Fibroblast of gingiva (primary cell): ENCODE measurements at places on chromosomes 6 and 20.

- no peak for DNase-seq
These were observed 57.7 kb downstream of the CSE1L start for GRCh38 chr20:49103647-49104364.

- DNase-seq: peak; percentile 34
These were observed 88.2 kb downstream of the TCP11 start for GRCh38 chr6:35052694-35053565.

- no peak for DNase-seq
These were observed 118.4 kb downstream of the DTNBP1 start for GRCh38 chr6:15544321-15544900.

GRCh38 chr6:44956396-44956795 is 371.7 kb upstream of the RUNX2 start:
- no peak for DNase-seq

DNA sequence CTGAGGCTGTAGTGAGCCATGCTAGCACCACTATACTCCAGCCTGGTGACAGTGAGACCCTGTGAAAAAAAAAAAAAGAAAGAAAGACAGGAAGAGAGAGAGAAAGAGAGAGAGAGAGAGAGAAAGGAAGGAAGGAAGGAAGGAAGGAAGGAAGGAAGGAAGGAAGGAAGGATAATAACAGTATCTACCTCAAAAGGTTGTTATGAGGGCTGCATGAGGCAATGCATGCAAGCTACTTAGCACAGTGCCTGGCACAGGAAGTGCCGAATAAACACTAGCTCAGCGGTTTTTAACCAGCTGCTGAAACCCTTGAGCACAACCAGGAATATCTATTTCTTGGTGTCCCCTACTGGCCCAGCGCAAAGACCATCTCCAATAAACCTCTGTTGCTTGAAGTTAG is 62.3 kb upstream of the TBC1D7 start:
- no peak for DNase-seq

- DNase-seq: peak; percentile 82
These were observed 106.1 kb downstream of the CEBPB start for GRCh38 chr20:50296450-50297375.

DNA sequence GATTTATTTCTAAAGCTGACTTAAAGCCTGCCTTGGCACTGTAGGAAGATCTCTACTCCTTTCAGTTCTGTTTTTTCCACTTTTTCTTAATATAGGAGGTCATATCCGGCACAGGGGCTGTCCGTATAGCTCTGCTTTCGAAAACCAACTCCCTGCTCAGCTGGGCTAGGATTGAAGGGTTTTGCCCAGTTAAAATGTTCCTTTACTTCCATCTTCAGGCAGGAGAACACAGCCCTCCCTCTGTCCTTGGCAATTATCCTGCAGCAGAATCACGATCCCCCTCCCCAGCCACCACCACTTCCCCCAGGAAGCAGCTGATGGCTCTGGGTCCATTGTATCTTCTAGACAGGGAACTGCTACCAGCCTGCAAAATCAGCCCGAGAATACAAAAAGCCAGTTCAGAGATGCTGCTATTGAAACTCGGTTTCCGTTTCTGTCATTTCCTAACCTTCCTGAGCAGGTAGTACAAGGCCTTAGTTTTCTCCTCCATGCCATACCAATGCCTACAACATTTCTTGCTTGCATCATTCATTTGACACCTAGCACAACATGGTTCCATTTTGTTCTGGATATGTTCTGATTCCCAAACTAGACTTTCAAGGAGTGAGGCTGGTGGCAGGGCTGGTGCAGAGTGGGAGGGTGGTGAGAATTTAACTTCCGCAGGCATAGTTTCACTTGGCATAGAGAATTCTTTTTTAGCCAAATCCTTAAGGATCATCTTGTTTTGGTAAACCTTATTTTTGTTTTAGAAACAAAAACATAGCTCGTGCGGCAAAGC is 53.9 kb downstream of the FAM50B start:
- DNase-seq: no peak

DNA sequence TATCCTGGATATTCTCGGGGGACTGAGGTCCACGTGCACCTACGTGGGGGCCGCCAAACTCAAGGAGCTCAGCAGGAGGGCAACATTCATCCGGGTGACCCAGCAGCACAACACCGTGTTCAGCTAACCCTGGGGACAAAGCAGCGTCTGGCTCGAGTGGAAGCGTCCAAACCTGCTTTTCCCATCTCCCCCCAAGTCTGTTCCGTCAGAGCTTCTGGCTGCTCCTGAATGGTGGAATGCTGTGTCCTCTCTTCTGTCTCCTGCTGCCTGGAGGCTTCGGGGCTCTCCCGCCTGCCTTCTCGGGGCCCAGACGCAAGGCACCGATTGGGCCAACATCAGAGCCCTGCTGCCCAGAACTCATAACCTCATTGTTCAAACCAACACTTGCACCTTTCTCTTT is 56.7 kb downstream of the GMPR start:
- DNase-seq: no peak

GRCh38 chr6:69609836-69610472 is 186.9 kb downstream of the LMBRD1 start:
- DNase-seq: no peak

DNA sequence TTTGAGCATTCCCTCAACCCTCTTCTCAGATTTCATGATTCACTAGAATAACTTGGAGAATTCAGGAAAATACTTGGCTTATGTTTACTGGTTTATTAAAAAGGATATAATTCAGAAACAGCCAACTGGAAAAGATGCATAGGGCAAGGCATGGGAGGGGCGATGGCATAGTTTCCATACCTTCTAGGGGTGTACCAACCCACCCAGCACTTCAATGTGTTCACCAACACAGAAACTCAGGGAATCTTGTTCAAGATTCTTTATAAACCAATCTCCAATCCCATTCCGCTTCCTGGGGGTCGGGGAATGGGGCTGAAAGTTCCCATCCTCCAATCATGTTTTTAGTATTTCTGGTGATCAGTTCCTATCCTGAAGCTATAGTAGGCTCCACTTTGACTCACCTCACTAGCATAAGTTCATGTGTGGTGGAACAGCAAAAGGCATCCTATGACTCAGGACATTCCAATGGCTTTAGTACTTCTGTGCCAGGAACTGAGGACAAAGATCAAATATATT is 164.4 kb downstream of the SIM1 start:
- DNase-seq: peak; percentile 84

DNA sequence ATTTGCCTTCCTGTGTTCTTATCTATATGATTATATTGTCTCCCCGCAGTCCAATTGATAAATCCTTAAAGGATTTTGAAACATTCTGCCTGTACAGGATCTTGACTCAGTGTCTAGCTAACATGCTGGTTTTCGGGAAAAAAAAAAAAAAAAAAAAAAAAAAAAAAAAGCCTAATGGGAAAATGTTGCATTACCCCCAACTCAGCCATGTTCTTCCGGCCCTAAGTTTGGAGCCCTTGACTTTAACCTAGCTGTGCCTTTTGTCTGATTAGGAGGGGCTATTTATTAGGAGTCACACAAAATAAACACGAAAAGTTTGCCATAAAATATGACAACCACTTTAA is 244.4 kb upstream of the TCF21 start:
- DNase-seq: no peak

GRCh38 chr20:474581-474980 is 12.2 kb upstream of the TBC1D20 start:
- peak; percentile 53 for DNase-seq

GRCh38 chr6:22954749-22955385 is 385.5 kb downstream of the HDGFL1 start:
- DNase-seq: peak; percentile 12

- no peak for DNase-seq
These were observed 13.4 kb downstream of the UST start for GRCh38 chr6:148760258-148760534.

- DNase-seq: no peak
These were observed 7.0 kb downstream of the ELMO2 start for GRCh38 chr20:46399401-46399800.

DNA sequence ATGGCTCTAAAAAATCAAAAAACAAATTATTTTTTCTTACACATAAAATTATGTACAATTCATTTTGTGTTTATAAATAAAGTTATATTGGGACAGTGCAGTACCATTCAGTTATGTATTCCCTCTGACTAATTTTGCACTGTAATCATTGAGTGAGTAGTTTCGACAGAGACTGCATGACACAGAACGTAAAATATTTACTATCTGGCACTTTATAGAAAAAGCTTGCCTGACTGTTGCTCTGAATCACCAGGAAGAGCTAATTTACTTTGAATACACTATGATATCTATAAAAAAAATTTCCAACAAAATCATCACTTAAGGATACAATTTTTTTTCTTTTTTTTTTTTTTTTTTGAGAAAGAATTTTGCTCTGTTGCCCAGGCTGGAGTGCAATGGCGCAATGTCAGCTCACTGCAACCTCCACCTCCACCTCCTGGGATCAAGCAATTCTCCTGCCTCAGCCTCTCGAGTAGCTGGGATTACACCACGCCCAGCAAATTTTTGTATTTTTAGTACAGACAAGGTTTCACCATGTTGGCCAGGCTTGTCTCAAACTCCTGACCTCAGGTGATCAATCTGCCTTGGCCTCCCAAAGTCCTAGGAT is 11.0 kb upstream of the KHDC1L start:
- peak; percentile 91 for DNase-seq

- no peak for DNase-seq
These were observed 57.6 kb downstream of the MEP1A start for GRCh38 chr6:46850792-46851191.

- peak; percentile 80 for DNase-seq
These were observed at the start of gene DDX43 for GRCh38 chr6:73394577-73395354. Gene DDX43 (plus strand): TSS chr6:73394828. CDS start chr6:73394906, 78 bp downstream.

GRCh38 chr6:36962874-36963273 is 8.3 kb downstream of the PI16 start:
- DNase-seq: peak; percentile 39

DNA sequence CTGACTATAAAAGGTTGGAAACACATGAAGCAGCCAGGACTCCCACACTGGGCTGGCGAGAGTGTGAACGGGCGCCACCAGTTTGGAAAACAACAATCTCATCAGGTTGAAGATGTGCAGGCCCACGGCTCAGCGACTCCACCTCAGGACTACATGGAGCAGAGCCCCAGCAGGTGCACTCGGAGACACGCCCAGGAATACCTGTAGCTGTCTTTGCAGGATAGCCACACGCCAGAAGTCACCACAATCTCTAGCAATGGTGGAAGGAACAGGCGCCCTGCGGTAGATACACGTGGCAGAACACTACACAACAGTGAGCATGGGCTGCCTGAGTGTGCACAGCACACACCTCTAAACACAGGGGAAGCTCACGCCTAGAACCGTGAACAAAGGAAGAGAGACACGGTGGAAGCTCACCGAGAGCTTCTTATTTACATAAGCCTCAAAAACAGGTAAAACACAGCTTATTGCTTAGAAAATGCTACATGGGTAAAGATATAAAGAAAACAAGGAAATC is 28.7 kb upstream of the RPS6KA2 start:
- DNase-seq: no peak

DNA sequence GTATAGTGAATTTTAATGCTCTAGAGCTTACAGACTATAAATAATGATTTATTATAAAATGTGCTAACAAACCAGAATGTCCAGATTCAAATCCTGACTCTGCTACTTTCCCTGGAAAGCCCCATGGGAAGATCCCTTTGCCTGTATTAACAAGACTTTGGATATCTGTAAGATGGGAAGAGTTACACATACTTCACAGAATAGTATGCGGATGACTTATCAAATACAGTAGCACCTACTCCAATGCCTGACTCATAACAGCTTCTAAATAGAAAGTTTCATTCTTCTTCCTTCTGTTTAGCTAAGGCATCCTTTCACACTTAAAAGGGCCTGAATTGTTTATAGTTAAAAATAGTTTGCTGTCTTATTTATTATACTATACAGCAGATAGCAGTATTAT is 166.3 kb downstream of the KCNQ5 start:
- DNase-seq: peak; percentile 4

- peak; percentile 84 for DNase-seq
These were observed 2.5 kb downstream of the TNFRSF6B start for GRCh38 chr20:63698739-63699465.

GRCh38 chr6:105372849-105373182 is 30.1 kb downstream of the PREP start:
- DNase-seq: no peak

GRCh38 chr6:13289789-13290318 is 38.5 kb downstream of the TBC1D7 start:
- DNase-seq: no peak

DNA sequence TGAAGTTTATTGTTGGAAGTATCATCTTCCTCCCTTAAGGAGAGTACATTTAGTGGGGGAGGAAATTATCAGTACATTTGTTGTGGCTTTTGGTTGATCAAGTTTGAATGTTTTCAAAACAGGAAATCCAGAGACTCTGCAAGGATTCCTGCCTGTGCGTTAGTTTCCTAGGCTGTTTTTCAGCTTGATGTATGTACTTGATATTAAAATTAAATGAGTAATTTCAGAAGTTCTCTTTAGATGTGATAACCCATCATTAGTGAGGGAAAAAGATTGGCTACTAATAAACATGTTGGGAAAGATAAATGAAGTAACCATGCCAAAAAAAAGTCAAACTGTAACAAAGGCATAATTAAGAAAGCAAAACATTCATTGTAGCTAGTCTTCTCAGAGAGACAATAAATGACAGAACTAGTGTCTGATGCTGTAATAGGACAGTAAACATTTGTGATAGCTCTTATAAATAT is 88.0 kb upstream of the TULP1 start:
- DNase-seq: no peak

DNA sequence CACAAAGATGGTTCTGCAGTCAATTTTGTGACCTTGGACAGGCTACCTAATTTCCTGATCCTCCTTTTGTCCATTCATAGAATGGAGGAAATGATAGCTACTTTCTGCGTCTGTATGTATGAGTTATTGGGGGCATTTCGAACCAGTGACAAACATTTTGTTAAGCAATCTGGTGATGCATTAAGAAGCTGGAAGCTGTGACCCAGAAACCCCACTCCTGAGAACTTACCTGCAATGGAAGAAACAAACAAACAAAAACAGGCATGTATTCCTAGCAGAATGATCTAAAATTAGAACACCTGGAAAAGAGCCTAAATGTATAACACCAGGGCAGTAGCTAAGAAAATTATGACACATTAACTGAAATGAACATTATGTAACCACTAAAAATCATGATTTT is 33.4 kb upstream of the PRND start:
- no peak for DNase-seq

- no peak for DNase-seq
These were observed 196.5 kb downstream of the SLC35F1 start for GRCh38 chr6:118103381-118104146.

GRCh38 chr6:6712449-6713403 is 124.2 kb downstream of the LY86 start:
- DNase-seq: no peak

DNA sequence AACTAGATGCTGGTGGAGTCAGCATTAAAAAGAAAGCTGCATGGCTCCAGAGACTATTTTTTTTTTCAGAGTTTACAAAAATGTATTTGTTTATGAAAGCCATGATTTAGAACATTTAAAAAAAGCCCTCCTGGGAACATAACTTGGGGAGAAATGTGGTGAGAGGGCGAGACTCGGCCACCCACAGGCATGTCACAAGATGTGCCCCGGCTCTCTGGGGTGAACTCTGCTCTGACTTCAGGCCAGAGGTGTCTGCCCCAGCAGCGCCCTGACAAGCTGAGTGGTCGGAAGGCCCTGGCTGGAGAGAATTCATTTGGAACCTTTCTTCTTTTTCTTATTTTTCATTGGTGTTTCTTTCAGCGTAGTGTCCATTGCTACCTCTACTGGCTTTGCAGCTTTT is 21.7 kb upstream of the RFPL4B start:
- DNase-seq: peak; percentile 79
